ENCODE measurements at places on chromosomes 4 and X.

- DNase-seq, result no peak
Measured at GRCh38 chr4:153020457-153020856, 84.3 kb downstream of the FHDC1 start.

DNA sequence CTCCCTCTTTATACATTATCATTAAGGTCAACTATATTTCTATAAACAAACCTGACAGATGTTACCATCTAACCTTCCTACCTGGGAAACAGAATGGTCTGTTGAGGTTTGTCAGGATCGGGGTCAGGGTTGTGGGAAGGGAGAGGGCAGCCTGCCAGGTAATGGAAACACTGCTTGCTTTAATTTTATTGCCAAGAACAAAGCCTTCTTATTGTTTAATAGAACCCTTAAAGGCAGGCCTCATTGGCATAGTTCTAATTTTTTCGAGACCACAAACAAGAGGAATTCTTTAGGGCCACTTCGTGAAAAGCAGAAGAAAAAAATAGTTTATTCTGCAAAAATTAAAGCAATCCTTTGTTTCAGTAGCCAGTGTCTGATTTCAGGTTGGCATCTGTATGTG is 113.2 kb downstream of the MID1 start:
- no peak for DNase-seq

GRCh38 chr4:138967313-138967712 is 48.3 kb upstream of the NOCT start:
- DNase-seq, result no peak

GRCh38 chr4:24245491-24245820 is 338.9 kb downstream of the DHX15 start:
- no peak for DNase-seq

GRCh38 chr4:1807332-1807777 is 14.3 kb downstream of the FGFR3 start:
- DNase-seq, result no peak

DNA sequence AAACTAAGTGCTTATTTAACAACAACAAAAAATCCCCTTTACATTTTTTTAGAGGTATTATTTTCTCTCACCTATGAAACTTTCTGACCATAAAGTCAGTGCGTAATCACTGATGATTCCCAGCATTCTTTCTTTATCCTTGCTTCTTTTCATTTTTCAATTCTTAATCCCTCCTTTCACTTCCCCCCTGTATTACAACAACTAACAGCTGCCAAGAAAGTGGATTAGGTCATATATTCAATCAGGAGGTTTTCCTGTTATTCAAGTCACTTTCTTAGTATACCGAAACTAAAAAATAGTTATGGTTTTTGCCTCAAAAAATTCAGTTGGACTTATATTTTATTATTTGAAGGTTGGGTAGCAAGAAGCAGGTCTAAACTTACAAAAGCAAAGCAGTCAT is 2.1 kb upstream of the STAP1 start:
- no peak for DNase-seq

- DNase-seq, result no peak
Measured at GRCh38 chr4:110061076-110061475, 137.3 kb downstream of the ELOVL6 start.

DNA sequence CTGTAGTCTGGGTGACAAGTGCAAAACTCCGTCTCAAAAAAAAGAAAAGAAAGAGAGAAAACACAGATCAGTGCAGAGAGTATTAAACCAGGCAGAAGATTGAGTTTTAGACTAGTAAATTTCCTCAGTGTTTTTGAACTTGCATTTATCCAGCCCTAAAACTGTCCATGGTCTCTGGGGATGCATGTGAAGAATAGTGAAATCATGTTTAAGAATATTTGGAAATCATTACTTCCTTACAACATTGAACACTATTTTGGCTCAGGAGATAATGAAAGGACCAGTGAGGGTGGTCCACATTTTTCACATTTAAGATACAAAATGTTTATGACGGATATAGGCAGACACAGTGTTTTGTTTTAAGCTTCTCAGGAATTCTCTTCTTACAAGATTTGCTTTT is 195.8 kb upstream of the RASGEF1B start:
- no peak for DNase-seq

DNA sequence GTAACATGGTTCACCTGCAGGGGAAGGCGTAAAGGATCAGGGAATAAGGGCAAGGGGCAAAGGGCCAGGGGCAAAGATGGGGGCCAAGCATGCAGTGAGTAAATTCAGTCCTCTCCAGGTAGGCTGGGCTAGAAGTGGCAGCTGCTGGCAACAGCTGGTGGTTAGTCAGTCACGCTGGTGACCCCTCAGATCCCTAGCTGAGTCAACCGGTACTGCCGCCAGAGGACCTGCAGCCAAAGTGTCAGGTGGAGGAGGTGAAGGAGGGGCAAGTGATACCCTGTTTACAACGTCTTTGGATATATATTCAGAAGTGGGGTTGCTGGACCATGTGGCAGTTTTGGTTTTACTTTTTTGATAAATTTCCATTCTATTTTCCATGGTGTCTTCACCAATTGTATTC is 24.6 kb upstream of the NAP1L2 start:
- no peak for DNase-seq

DNA sequence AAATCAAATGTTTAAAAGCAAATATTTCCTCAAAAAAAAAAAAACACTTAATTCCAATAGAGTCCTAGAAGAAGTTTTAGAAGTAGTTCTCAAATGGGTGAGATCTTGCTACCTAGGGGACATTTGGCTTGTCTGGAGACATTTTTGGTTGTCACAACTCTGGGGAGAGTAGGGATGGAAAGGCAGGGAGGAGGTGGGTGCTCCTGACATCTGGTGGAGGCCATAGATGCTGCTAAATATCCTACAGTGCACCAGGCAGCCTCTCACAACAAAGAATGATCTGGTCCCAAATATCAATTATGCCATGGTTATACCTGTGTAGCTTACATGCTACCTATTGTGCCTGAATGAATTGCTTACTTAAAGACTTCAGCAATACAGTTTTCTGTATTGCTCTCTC is 46.8 kb downstream of the CPE start:
- DNase-seq, result no peak

- DNase-seq, result no peak
Measured at GRCh38 chr4:106795326-106795725, 240.8 kb downstream of the DKK2 start.

DNA sequence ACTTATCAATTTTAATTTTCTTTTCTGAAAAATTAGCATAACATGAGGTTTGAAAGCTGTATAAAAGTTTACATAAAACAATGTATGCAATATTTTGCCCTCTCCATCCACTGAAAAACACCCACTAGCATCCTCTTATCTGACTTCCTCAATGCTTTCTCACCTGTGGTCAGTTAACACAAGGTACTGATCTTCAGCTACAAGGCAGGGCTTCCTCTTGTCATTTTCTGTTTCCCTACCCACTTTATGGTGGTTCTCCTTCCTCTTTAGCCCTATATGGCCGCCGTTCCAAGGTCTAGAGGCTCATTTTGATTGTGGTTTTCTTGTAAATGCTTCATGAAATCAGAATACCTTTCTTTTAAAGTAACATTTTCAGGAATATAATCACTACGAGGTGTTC is 618.6 kb upstream of the CPEB2 start:
- no peak for DNase-seq

- DNase-seq, result no peak
Measured at GRCh38 chrX:28552322-28552721, 34.9 kb upstream of the IL1RAPL1 start.

DNA sequence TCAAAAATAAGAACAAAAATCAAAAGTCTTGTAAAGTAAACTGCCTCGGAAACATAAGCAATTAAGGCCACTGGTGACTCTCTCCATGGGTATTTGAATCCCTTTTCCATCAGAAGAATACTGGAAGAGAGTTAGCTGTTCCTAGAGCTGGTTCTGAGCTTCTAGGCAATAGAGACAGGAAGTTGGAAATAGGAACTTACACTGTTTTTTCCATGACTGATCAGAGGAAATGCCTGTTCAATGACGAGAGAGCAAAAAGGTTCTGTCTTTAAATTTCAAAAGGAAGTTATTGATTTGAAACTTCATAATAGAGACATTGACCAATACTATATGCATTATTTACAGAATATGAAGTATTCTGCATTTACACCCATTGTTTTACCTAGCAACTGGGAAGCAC is 503.5 kb upstream of the ARX start:
- no peak for DNase-seq

- no peak for DNase-seq
Measured at GRCh38 chr4:70704931-70705182, 16.5 kb downstream of the UTP3 start.

- no peak for DNase-seq
Measured at GRCh38 chr4:14125375-14126129, 498.0 kb upstream of the BOD1L1 start.

- DNase-seq, result no peak
Measured at GRCh38 chrX:119686087-119686691, 6.8 kb downstream of the SEPTIN6 start.

GRCh38 chrX:11131146-11131545 is 20.0 kb downstream of the HCCS start:
- DNase-seq, result no peak

DNA sequence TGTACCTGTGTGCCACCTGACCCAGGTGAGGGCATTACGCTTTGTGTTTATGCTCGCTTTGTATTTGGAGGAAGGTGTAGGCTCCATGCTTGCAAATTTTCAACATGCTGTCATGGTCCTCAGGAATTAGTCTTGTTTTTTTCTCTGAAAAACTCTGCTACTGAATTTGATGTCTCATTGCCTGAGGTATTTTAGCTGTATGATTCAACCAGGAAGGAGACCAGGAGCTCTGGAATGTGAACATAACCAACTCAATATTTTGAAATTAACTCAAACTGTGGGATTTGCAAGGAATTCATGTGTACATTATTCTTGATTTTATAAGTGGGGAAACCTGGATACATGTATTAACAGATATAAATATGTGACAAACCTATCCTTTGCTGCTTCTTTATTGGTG is 134.1 kb downstream of the SLC4A4 start:
- DNase-seq, result no peak

- no peak for DNase-seq
Measured at GRCh38 chrX:131219271-131219670, 69.8 kb downstream of the IGSF1 start.

GRCh38 chrX:110321670-110322069 is 3.8 kb upstream of the AMMECR1 start:
- DNase-seq, result no peak

GRCh38 chr4:159555873-159556272 is 453.0 kb downstream of the RAPGEF2 start:
- no peak for DNase-seq

DNA sequence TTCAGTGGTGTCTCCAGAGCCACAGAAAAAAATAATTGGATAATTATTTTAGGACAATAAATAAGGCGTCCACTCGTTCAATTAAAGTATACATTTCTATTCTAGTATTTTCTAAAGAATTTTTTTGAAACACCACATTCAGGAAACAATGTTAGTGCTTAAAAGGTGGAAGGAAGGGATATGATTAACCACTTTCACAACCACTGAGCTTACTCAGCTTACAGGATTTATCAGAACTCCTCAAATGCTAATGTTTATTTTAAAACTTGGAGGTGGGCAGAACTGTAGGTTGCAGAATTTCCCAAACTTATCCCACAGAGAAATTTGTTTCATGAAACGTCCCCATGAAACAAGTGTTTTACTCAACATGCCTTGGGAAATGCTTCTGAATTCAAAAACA is 54.3 kb upstream of the MAGEB2 start:
- DNase-seq, result no peak

DNA sequence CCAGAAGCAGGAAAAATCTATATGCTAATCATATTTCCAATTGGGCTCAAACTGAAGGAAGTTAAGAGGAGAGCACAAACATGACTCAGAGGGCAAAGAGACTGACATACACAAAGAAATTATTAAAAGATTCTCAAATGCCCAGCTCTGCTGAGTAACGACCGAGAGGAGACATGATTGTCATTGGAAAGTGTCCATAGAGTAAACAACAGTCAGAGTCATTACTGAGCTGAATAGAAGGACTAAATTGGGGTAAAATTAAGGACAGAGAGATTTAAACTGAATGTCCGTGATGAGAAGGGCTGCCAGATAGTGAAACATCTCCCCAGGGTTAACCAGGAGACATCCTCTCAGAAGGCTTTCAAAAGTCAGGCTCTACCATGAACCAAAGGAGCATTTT is 111.2 kb upstream of the GALNT7 start:
- DNase-seq, result no peak

- DNase-seq, result no peak
Measured at GRCh38 chr4:3025881-3026280, 48.5 kb downstream of the HTT-AS start.

DNA sequence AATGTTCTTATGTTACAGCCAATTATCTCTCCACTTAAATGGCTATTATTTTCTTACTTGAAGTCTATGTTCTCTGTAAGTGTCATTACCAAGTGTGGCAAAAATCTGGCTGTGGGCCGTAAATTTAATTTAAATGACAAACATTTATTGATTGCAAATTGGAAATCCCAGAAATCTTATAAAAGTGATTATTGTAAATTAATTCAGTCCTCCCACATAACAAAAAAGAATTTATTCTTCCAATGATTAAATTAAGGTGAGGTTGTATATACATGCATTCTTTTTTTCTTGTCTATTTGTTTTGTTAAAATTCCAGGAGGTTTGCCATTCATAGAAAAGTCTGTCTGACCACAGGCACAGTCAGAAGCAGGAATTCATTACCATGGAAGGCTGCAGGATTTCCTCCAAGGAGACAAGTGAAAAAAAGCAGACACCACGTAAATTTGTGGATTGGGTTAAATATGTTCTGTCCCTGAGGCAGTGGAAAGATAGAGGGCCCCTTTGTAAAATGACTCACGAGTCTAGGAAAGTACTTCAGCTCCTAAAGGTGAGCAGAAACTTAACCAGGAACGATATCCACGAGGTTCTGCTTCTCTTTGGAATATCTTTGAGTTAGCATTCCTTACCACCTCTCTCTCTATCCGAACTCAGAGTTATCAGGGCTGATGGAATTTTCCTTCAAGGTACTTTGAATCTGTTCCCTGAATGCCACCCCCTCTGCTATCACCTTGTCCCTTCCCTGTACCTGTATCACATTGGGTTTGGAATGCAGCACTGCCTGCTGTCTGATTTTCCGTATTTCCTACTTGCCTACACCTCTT is 10.7 kb downstream of the PPARGC1A start:
- no peak for DNase-seq

DNA sequence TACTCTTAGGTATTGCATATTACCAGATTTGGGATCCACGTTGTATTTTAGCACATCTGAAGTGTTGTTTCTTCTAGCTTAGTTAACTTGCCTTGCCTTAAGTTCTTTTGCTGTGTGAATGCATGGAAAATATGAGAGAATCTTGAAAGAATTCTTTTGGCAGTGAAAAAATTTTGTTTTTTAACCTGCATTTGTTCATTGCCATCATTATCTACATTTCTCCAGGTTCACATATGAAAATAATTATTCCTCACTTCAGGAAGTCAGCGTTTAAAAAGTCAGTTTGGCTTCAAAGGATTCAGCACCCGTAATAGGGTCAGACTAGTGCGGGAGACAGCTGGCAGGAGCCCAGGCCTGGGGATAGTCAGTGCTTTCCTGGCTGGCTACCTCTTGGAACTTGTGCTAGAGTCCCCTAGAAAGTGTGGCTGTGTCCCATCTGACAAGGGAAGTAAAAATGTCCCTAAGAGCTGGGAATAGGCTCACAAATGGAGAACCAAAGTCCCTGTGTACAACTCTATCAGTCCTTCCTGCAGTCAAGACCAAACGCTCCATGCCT is 251.9 kb upstream of the KLF3 start:
- no peak for DNase-seq

GRCh38 chr4:52051615-52052474 is 741 bp downstream of the SPATA18 start:
- no peak for DNase-seq

Data from activated T-cell treated with anti-CD3 and anti-CD28 coated beads for 48 hours (primary cell).